NCI-H1930 (cell line): ENCODE measurements at places on chromosomes 3 and 15.

- DNase-seq: no peak
Observed at GRCh38 chr3:31919528-31919927, 61.5 kb downstream of the OSBPL10 start.

- DNase-seq: no peak
Observed at GRCh38 chr15:63805993-63806980, 27.5 kb downstream of the HERC1 start.

GRCh38 chr3:124997303-124998246 lies 58.2 kb downstream of the HEG1 start:
- DNase-seq: no peak

DNA sequence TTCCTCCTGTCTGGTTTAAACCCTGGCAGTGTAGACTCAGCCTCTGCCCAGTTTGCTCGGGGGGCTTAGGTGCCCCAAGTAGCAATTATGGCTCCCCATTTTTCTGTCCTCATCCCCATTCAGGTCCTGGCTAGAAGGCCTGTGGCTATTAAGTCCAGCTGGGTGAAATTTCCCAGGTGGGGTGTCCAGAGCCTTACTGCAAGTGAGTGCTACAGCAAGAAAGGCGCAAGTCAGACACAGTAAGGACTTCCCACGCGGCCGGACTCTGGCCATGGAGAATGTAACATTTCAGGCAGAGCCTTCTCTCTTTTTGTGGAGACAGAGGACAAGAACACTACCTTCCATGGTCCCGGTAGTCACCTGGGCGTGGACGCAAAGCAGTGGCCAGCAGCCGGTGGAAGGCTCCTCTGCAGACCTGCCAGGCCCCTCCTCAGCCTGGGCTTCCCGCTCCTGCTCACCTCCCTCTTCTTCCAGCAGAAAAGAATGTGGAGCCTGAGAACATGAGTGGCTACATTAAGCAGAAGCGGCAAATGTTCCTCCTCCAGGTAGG lies 23.3 kb downstream of the CFAP100 start:
- no peak for DNase-seq

DNA sequence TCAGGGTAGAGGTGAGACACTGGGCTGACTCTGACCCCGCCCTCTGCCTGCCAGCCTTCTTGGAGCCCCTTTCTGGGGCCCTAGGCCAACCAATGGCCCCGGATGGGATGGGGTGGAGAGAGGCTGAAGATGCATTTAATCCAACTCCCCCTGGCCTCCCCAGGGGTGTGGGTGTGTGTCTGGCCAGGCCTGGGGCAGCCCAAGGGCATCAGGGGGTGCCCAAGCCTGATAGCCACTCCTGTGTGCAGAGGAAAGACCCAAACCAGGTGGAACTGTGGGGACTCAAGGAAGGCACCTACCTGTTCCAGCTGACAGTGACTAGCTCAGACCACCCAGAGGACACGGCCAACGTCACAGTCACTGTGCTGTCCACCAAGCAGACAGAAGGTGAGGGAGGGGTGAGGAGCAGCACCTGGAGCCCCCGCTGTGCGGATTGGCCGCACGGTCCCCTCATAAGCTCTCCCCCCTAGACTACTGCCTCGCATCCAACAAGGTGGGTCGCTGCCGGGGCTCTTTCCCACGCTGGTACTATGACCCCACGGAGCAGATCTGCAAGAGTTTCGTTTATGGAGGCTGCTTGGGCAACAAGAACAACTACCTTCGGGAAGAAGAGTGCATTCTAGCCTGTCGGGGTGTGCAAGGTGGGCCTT lies 9.5 kb downstream of the SPINT1 start:
- no peak for DNase-seq

DNA sequence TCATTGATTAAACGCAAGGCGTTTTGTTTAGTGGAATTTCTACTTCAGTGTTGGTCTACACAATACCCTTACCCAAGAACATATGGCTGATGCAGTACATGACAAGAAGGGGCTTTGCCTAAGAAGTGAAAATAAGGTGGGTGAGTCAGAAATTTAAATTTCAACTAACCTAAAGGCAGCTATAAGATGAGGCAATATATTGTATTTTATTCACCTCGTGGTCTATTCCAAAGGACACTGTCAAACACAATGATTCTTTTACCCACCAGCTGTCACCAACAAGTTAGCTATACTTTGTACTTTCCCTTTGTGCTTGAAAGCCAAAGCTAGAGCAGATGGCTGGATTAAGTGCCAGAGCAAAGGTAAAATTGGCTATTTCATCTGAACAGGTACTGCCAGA lies 10.9 kb upstream of the SETMAR start:
- no peak for DNase-seq

GRCh38 chr3:71101626-71102025 lies 481.9 kb downstream of the FOXP1 start:
- no peak for DNase-seq

GRCh38 chr3:131738095-131738494 lies 235.3 kb upstream of the MRPL3 start:
- DNase-seq: no peak

DNA sequence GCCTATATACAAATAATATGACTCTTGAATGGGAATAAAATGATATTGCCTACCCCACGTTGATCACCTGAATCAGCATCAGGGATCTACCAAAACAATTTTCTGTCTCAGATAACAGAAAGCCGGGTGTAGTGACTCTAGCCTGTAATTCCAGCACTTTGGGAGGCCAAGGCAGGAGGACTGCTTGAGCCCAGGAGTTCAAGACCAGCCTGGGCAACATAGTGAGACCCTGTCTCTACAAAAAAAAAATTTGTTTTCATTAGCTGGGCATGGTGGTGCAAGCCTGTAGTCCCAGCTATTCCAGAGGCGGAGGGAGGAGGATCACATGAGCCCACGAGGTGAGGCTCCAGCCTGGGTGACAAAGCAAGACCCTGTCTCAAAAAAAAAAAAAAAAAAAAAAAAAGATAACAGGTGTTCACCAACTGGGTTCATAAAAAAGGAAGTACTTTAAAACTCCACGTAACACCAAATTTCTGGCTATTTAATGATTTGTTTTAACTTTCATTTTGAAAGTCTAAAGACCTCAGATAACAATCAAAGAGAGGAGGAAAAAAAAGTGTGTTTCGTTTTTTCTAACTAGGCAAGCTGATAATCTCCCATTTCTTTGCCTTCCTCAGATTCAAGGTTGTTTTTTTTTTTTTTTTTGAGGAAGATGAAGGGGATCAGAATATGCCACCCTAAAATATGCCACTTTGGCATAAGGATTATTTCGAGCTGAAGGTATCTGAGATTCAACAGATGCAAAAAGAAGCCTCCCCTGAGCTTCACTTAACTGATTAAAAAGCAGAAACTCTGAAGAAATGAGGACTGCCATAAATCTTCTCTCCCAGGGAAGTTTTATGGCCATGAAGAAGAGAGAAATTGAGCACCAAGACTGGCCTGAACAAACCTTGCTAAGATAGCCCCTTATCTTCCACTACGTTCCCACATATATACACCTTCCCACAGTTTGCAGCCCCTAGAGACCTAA lies 44.1 kb downstream of the TRANK1 start:
- no peak for DNase-seq

DNA sequence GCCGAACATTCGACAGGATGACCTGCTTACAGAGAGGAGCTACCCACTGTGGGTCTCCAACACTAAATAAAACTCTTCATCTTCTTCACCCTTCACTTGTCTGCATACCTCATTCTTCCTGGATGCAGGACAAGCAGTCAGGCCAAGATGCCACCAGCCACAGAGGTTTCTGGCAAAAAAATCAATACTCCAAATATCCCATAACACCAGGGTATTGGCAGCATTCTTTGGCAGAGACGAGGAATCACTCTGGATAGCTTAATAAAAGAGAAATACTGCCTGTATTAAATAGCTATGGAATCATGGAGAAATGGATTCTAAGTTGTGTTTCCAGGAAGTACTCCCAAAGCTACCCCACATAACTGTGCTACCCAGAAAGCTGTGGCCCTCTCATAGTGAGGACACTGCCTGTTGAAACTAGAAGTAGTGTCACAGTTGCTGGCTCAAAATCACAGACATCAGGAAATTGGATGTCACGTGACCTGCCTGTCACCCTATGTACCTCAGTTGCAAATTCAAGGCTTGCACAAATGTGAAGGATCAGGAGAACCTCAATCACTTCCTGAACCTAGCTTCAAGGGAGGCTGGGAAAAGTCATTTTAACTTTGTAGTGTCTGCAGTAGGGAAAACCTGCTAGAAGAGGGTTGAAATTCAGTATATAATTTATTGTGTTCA lies 11.0 kb upstream of the LRRC31 start:
- no peak for DNase-seq

DNA sequence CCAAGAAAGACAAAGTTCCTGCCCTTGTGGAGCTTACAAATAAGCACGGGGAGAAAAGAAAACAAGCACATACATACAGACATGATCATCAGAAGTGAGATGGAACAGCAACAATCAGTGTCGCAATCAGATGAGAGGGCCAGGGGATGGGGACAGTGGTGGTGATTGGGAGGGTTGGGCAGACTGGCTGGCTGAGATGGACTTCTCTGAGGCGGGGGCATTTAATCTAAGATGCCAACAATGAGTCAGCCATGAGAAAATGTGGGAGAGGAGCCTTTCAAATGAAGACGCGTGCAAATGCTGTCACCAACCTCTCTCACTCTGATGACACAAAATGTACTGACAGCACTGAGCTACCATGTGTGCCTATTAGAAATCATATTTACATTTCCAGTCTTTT lies 81.4 kb downstream of the NCEH1 start:
- DNase-seq: no peak

DNA sequence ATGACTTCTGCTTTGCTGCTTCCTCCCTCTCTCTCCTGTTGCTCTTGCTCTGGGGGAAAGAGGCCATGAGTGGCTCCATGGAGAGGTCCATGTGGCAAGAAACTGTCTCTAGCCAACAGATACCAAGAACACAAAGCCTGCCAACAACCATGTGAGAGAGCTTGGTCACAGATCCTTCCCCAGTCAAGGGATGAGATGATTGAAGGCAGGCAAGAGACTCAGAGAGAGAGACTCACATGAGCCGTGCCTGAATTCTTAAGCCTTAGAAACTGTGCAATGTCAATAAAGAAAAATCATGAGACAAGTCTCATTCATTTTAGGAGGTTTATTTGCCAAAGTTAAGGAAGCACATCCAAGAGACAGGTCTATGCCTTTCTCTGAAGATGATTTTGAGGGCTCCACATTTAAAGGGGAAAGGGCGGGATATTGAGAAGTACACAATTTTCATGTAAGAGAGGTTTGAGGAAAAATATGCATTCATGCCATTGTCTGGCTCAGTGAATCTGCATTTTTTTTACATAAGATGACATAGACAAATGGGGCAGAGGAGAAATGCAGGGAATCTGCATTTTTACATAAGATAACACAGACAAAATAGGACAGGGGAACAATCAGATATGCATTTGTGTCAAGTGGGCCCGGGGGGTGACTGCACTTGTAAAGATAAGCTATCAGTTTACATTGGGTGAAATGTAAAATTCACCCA lies 59.5 kb upstream of the SUCLG2 start:
- no peak for DNase-seq

GRCh38 chr3:58203541-58203940 lies 7.2 kb downstream of the DNASE1L3 start:
- no peak for DNase-seq

- no peak for DNase-seq
Observed at GRCh38 chr15:41968701-41969100, 3.7 kb downstream of the EHD4 start.

DNA sequence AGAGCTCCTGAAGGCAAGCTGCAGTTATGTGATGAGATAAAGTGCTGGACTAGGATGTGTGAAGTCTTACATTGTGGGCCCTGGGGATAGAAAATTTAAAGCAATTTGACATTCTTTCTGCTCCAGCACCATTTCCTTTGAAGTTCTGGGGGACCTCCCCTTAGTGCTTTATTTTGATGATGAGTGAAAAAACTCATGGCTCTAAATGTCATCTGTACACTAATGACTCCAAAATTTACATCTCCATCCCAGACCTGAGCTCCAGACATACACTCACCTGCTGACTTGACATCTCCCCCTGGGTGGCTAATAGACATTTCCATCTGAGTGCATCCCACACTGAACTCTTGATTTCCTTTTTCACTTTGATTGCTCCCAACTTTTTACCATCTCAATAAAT lies 276.4 kb downstream of the EPHB1 start:
- no peak for DNase-seq

GRCh38 chr15:38593524-38593923 lies 28.9 kb upstream of the RASGRP1 start:
- no peak for DNase-seq

DNA sequence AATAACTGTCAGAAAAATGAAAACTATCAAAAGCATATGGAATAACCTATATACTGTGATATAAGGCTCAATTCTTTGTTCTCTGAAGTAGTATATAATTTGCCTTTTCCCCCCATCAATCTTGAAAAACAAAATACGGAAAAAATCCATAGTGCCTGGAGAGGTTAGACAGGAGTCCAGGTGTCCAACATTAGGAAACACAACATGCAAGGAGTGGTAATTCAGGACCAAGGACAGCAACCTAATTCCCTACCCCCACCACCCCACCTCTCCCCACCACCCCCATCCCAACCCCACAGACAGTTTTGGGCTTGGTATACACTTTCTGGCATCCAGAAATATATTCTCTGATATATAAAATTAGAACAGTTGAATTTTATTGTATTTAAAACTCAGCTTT lies 55.1 kb upstream of the SLC25A26 start:
- DNase-seq: no peak

- DNase-seq: no peak
Observed at GRCh38 chr15:52351206-52351908, 55.8 kb upstream of the MYO5C start.

DNA sequence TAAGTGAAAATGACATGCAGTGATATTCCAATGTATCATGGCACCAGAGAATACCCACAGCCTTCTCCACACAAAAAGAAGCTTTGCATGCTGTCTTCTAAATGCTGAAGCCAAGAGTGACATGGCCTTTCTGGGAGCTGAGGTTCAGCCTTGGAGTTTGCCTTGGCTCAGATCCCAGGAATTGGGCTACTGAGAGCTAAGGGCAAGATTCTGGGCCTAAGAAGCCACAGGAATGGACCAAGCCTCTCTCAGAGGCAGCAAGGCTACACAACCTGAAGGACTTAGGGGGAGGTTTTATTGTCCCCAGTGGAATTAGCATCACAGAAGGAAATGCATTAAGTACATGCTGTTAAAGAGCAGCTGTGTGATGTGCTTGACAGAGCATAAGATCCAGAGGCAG lies 1078.5 kb downstream of the TUSC7 start:
- no peak for DNase-seq

GRCh38 chr15:70336425-70337009 lies 238.8 kb upstream of the TLE3 start:
- no peak for DNase-seq

- no peak for DNase-seq
Observed at GRCh38 chr3:140816372-140817195, 125.1 kb upstream of the SLC25A36 start.

DNA sequence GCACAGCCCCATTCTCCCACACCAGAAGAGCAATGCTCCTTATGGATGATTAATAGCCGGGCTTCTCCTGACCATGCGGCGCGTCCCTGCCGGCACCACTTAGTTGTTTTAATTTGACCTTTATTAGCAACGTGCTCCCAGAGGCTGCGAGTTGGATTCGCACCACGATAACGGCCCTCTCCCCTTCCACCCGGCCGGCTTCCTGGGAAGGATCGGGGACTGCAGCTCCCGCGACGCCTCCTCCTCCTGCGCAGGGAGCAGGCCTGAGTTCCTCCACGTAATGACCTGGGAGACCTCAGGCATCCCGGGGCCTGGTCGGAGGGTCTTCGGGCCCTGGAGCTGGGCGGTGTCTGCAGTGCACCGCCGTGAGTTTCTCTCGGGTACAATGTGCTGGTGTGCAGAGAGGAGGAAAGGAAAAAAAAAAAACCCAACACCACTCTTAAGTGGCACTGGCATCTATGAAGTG lies 243.3 kb upstream of the TOPAZ1 start:
- DNase-seq: no peak

GRCh38 chr15:51629612-51630011 lies 7.0 kb upstream of the DMXL2 start:
- no peak for DNase-seq

GRCh38 chr3:41608347-41608746 lies 353.6 kb downstream of the ULK4 start:
- no peak for DNase-seq
